Activated CD4-positive, alpha-beta T cell treated with anti-CD3 and anti-CD28 coated beads for 24 hours (primary cell): ENCODE measurements at places on chromosomes 12 and 14.

DNA sequence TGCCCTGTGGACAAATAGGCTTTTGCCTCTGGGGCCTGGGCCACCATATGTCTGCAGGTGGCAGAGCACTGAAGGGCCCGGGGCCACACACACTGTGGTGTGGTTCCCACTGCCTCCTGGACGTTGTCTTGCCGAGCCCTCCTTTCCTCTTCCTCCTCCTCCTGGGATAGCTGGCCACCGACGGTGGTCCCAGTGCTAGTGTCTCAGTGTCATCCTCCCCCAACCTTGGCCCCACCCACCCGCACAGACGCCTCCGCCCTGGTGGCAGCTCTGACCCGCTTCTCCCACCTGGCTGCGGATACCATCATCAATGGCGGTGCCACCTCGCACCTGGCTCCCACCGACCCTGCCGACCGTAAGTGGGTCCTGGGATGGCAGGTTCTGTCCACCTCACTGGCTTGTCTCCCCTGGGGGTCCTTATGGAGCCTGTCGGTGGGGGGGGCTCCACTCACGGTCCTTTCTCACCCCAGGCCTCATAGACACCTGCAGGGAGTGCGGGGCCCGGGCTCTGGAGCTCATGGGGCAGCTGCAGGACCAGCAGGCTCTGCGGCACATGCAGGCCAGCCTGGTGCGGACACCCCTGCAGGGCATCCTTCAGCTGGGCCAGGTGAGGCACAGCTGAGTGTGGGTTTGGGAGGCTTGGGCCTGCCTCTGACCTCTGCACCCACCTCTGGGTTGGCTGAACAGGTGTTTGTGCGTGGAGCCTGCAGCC is 23.5 kb downstream of the HIP1R start:
- no peak for DNase-seq

GRCh38 chr14:97417331-97417730 is 620.1 kb downstream of the VRK1 start:
- no peak for DNase-seq

DNA sequence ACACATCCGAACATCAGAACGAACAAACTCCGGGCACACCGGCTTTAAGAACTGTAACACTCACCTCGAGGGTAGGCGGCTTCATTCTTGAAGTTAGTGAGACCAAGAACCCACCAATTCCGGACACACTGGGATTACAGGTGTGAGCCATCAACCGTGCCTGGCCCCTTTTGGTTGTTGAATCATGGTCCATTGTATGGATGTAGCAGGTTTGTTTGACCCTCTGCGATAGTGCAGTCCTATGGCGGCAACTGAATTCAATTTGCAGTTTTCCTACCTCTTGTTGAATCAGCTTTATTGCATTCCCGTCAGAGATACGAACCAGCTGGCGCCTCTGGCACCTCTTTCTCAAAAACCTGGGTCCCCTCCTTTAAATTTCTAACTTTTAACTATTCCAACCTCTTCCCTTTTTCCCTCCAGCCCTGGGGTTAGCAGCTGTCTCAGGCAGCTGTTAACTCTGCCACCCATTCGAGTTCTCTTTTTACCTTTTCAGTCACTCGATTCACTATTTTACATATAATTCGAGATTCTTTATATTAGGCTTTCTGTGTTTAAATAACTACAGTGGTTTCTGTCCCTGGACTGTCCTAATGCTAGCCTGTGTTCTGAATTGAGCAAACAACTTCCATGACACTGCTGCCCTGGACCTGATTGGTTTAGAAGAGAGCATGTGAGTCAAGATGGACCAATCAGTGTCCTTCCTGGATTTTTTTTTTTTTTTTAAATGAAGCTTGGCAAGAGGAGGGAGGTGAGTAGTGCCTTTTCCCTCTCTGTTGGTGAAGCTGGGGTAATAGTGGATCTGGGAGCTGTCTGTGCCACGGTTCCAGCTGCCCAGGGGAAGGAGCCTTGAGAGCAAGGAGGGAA is 261.5 kb downstream of the PCNX1 start:
- DNase-seq: no peak

- DNase-seq: no peak
Observed at GRCh38 chr12:45434094-45434493, 218.2 kb downstream of the ANO6 start.

- no peak for DNase-seq
Observed at GRCh38 chr12:94434171-94434570, 25.5 kb downstream of the CEP83 start.

DNA sequence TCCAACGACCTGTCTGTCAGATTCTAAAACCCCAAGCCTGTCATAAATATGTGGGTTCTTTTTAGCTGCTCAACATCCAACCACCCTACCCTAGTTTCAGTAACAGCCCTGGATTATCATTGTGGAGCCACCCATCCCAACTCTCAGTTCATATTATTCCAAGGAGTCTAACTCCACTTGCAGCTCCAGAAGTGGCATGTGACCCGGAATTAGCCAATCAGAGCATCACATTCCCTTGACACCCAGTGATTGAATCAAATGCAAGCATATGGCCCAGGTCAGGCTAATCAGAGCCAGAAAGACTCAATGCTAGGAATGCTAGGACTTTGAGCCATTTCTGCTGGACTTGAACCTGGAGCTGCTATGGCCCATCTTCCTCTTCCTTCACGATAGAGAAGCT is 17.1 kb upstream of the HSP90B1 start:
- DNase-seq: no peak
